ENCODE measurements at places on chromosomes 2 and 18.

DNA sequence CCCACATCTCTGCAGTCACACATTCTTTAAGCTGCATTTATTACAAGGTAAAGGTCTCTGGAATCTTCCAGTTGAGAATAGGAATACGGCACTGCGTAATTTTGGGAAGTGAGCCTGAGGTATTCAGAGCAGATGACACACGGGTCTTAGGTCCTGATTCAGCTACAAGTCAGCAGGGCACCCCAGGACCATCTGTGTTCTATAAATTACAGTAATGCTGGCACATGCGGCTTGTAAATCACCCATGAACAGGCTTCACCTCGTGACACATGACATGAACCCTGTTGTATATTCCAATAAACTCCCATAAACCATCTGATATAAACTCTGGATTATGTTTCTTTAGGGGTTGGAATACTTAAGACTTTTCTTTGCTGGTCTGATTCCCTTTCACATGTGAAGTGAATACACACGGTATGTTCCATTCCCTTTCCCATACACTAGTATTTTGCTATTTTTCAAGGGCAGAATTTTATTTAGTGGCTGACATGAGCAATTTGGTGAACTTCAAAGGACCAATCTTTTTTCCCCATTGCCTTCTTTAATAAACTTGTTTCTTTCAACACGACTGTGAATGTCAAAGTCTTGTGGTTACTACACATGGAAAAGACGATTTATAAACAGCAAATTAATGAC lies 298.6 kb downstream of the MEIS1 start:
- no peak for DNase-seq

DNA sequence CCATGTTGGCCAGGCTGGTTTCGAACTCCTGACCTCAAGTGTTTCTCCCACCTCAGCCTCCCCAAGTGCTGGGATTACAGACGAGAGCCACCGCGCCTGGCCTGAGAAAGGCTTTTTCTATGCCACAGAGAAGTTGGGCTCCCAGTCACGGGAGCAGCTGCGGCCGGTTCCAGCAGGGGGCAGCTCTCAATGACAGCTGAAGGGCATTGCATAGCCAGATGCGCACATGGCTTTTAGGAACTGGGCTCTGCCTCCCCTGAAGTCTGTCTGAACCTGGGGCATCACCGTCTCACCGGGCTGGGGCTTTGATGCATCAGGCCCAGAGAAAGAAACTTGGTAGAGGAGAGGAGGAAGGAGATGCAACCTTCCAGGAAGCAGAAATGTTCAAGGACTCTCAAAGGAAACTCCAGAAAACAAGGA lies 84.2 kb upstream of the LAPTM4A start:
- no peak for DNase-seq

DNA sequence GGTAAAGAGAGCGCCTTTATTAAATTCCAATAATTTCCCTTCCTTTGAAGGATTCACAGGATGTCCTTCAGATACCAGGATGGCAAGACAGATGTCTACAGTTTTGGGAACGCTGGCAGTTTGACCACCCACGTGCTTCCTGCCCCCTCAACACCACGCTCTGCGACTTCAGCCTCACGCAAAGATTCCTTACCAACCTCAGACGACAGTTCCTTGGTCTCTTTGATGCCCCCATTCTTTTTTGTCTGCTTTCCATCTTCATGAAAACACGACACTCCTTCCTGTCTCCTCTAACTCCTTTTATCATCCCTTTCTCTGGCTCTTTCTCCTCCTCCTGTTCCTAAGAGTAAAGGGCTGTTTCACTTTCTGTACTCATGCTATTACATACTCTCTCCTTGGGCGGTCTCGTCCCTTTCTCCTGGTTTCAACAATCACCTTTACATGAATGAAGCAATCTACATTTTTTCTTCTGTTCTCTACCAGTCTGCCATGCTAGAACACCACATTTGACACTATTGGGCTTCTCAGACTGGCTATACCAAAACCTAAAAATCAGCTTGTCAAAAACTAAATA lies 189.9 kb upstream of the PGAP1 start:
- DNase-seq: no peak

DNA sequence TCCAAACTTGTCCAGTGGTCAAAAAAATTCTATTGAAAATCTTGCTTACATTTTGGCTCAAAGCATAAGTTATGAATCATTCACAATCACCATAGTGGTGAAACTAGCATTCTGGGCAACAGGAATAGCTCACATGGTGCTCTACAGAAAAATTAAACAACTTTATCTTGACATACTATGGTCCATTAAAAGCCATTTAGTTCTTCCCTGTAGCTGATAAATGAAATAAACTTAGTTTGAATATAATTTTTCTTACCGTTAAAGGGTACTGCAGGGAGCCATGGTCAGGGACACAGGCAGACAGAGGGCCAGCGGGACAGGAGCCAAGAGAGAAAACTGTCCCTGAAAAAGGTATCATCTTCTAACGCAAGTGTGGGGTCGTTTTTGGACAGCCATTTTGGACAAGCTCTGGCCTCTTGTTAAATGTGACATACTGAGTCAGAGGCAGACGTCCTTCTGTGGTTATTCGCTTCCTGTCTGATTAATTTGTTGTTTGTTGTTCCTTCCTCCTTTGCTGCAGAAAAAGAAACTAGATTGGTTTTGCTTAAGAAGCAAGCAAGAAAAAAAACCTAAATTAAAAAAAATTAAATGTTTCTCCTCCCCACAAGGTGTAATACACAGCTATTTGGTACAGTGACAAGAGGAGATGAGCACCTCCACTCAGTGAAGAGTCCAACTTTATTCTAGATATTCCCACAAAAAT lies at the start of gene WIPF1:
Gene WIPF1, minus strand, starts transcription at position 460 of the 703 bp plus-strand sequence. CDS start 12,231 bp downstream, outside the sequence.
- DNase-seq: no peak

DNA sequence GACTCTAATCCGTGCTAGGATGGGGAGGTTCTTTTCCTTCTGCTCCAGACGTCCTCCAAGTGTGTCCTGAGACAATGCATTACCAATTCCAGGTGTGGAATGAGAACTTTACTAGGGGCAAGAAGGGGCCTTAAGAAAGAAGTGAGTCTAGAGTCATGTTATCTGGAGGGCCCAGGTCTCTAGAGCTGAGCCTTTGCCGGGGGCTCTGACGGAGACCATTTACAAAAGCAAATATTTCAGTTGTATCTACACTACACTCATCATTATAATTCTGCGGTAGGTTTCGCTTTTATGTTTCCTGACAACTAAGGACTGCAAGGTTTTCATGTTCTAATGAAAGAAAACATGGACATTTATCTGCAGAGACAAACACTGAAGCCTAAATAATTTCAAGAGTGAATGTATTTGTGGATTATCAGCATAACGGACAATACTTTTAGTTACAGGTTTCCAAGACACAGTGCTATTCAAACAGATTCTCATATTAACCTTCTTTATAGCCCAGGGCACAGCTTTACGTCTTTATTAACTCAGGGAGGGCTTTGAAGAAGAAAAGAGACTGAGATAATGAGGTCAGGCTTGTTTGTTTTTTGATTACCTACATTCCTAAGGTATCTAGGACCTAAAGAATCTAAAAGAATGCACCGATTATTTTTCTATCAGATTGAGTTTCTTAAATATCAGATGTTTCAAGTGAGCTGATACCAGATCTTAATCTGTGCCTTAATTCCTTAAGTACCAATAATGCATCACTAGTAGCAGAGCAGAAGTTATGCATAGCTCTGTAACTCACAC lies 15.0 kb upstream of the LAMA1 start:
- DNase-seq: no peak

DNA sequence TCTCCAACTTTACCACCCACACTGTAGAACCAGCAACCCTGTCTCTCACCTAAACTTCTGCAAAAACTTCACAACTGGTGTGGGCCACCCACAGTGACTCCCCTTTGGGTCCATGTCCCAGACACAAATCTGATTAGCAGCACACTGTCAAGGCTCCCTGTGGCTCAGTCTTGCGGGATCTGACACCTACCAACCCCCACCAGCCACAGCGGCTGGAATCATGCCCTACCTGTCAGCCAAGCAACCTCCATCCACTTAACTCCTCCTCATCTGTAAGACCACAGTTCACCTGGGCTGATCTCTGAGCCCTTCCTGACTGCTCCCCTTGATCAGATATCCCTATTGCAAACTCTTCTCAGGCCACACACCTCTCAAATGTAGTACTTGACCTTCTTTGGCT lies 14.6 kb downstream of the TCF4 start:
- DNase-seq: no peak

All from keratinocyte (primary cell).